ENCODE measurements at places on chromosomes 5 and 9. TPM values are rescaled to one million over a fixed set of nuclear protein-coding genes. Genes with fewer than 3 reads are reported as not detected.

RMRP gene
- 9,295 TPM for total RNA-seq

SELENOP gene
- total RNA-seq, result not detected

POU4F3 gene
- total RNA-seq, result 0.08 TPM

SLC25A46 gene
- 47.5 TPM for total RNA-seq

SPAAR gene
- not detected for total RNA-seq

P4HA2 gene
- total RNA-seq, result 18.3 TPM

DMGDH gene
- not detected for total RNA-seq

NNT gene
- 79.4 TPM for total RNA-seq

POU5F2 gene
- 0.38 TPM for total RNA-seq

Measured in activated CD8-positive, alpha-beta memory T cell treated with anti-CD3 and anti-CD28 coated beads for 36 hours (primary cell).